ENCODE measurements at places on chromosomes 16 and 17.

- no peak for DNase-seq
These were observed 3.3 kb downstream of the MAP2K6 start for GRCh38 chr17:69417545-69418483.

DNA sequence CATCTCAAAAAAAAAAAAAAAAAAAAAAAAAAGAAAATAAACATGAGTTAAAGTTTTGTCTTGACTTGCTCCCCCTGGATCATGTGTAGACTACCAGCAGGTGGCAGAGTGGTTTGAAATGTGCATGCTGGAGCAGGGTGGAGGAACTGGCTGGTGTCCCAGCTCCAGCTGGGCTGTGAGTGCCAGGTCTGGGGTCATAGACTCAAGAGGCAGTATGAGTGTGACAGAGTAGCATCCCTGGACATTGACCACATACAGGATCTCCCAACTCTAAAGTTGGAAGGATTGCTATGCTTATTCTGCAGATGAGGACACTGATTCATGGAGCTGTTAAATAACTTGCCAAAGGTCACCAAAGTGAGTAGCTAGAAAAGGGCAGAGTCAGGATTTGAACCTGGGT, 198.0 kb upstream of the MPHOSPH6 start:
- DNase-seq: peak; percentile 23

DNA sequence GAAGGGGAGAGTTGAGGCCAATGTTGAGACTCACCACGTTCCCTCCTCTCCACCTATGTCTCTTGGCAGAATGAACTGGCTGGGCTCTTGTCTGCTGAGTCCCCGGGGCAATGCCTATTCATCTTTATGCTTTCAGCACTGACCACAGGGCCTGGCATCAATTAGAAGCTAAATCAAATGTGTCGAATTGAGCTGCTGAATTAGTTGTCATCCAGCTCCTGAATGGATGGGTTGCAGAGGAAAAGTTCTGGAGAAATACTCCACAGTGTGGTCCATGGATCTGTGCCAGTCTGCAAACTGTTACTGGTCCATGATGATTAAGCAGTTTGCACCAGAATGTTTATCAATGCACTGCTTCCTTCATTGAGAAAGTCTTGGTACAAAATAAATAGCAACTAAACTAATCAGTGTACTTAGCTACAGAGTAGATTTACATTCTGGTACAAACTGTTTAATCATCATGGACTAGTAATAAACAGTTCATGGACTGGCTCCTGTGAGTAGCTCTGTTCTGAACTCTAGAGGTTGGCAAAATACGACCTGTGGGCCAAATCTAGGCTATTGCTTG, 4.6 kb downstream of the CNGB1 start:
- no peak for DNase-seq

DNA sequence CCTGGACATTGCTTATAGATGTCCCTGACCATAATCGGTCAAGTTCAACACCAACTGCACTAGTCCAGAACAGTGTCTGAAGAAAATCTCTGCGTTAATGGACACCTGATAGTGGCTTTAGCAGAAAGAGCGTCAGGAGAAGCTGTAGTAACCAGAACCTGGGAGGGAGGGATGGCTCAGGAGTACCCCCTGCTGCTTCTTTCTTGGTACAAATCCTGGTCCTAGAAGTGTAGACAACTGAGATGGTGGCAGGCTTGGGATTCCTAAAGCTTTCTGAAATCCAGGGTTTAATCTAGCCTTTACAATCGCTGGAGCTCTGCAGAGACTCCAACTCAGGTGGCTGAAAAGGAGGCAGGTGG, 5.4 kb downstream of the MAP3K14 start:
- no peak for DNase-seq

- DNase-seq: no peak
These were observed 4.7 kb downstream of the CORO1A start for GRCh38 chr16:30187971-30188561.

DNA sequence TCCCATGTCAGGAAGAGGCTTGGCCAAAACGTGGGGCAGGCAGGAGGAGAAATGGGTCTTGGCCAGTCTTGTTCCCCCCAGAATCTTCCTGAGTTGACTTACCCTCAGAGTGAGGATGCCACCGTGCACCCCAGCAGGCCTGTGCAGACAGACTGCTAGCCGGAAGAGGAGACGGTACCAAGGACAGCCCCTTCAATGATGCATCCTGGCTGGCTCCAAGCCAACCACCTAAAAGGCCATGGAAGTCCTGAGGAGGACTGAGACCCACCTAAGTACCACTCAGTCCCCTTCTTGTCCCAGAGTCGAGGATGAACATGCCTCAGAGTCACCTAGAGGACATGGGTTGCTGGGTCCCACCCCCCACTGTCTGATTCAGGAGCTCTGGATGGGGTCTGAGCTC, 46.7 kb upstream of the RCVRN start:
- no peak for DNase-seq

- no peak for DNase-seq
These were observed 22.9 kb downstream of the DUSP14 start for GRCh38 chr17:37512442-37513068.

GRCh38 chr16:48164907-48165715, 9.3 kb upstream of the ABCC12 start:
- peak; percentile 60 for DNase-seq

GRCh38 chr16:31427441-31428278, 500 bp downstream of the COX6A2 start:
- peak; percentile 16 for DNase-seq

- no peak for DNase-seq
These were observed 210.3 kb downstream of the SNX29 start for GRCh38 chr16:12186774-12187335.

GRCh38 chr16:27951489-27952120, 111.9 kb downstream of the GSG1L start:
- no peak for DNase-seq

- no peak for DNase-seq
These were observed 32.4 kb upstream of the FOXJ1 start for GRCh38 chr17:76173474-76173873.

GRCh38 chr16:86984991-86985647, 332.1 kb downstream of the C16orf95 start:
- DNase-seq: no peak

DNA sequence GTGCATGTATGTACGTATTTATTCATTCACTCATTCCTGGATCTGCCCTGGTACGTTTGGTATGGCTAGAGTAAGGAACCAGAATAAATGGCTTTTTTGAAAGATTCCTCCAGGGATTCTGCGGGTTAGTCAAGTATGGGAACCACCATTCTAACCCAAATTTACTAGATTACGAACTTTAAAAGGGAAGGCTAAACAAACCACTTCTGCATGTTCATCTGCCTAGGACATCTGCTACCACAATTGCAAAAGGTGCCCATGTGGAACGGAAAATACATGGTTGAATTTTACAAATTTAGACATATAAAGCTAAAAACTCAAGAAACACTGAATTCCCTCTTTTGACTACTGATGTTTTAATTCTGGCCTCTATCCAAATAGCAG, 22.1 kb downstream of the CYTH1 start:
- no peak for DNase-seq

DNA sequence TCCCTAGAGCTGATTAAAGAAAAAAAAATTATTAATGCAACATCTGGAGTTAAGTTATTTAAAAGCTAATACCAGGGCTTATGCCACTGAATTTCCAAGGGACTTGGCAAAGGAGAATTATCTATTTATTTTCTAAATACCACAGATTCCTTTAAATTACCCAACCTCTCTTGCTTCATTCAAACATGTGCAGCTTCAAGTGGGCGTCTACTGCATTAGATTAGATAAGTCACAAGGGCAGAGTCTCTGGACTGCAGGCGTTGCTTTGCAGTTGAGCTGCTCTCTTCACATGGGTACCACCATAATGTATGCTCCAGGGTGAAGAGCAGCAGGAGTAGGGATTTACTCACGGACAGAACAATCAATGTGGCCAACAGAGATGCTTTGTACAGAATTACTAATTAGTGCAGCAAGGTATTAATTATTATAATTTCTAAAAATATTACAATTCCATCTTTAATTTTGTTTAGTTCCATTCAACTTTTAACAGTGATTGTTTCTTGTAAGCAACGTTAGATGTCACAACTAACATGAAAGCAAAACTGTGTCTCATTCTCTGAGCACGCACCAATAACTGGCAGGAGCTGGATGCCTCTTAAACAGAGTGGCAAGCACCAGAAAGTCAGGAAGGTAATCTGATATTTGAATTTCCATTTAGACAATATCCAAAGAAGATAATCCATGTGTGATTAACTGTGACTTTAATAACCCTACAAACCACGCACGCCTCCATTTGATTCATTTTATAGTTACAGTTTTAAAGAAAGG, 214.2 kb downstream of the STX8 start:
- no peak for DNase-seq

GRCh38 chr17:42679492-42680330, 1.9 kb downstream of the CCR10 start:
- DNase-seq: peak; percentile 67

DNA sequence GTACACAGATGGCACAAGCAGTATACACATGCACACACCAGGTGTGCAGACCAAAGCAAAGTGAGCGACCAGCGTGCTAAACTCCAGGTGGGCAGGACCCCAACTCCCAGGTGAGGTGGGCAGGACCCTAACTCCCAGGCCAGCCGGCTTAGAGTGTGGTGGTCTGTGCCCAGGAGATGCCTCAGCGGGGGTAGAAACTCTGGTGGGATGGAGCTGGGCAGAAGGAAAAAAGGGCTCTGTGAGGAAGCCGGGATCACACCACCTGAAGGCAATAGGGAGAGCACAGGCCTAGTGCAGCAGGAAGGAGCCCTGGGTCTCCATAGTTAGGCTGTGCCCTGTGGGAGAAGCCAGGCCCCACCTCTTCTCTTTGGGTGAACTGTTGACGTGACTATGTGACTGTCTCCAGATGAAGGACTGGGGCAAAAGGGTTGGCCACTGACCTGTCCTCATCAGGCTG, 1.6 kb upstream of the FOXJ1 start:
- no peak for DNase-seq

Measured in kidney capillary endothelial cell (primary cell).